Stimulated activated CD8-positive, alpha-beta memory T cell treated with anti-CD3 and anti-CD28 coated beads, Interleukin-4, amount 100 ng/mL, for 4 hours (primary cell): ENCODE measurements at places on chromosomes 16 and 17.

- DNase-seq = no peak
Observed at GRCh38 chr17:80063830-80064585, 27.6 kb downstream of the CCDC40 start.

GRCh38 chr16:85761861-85762260 lies 11.0 kb upstream of the C16orf74 start:
- DNase-seq = no peak

DNA sequence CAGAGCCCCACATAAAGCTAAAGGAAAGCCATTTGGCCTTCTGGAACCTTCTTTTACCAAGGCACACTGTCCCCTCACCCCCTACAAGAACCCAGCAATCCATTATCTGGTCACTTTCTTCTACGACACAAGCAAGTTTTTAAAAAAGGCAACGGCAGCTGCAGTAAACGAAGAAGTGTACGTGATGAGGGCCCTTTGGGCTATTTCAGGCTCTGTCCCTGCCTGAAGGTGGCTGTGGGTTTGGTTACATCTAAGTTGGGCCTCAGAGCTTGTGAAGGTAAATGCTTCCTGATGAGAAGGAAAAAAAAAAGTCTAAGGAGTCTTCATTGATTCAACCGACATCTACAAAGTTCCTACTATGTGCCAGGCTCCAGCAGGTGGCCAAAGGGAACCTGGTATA lies 35.4 kb downstream of the XYLT1 start:
- no peak for DNase-seq

- DNase-seq = no peak
Observed at GRCh38 chr16:85132456-85133289, 20.4 kb upstream of the CIBAR2 start.

- no peak for DNase-seq
Observed at GRCh38 chr17:64615028-64615677, 47.0 kb downstream of the SMURF2 start.

GRCh38 chr16:70736465-70737376 lies 50.9 kb upstream of the MTSS2 start:
- no peak for DNase-seq

DNA sequence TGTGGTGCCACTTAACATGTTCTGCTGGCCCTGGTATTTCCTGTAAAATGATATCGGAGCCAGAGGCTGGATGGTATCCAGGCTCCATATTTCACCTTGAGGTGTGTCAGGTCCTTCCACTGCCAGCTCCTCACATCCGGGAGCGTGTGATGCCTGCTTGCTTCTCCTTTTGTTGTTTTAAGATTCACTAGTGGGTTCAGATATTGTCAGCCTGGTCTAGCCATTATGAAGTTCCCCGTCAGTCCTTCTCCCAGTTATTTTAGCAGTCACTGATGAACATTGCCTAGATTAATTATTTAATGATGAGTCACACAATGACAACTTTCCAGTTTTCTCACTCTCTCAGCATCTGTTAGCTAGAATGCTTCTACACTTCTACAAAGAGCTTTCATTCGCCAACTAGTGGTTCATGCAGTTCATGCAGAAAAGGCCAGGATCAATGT lies 11.3 kb downstream of the DNAAF1 start:
- no peak for DNase-seq

DNA sequence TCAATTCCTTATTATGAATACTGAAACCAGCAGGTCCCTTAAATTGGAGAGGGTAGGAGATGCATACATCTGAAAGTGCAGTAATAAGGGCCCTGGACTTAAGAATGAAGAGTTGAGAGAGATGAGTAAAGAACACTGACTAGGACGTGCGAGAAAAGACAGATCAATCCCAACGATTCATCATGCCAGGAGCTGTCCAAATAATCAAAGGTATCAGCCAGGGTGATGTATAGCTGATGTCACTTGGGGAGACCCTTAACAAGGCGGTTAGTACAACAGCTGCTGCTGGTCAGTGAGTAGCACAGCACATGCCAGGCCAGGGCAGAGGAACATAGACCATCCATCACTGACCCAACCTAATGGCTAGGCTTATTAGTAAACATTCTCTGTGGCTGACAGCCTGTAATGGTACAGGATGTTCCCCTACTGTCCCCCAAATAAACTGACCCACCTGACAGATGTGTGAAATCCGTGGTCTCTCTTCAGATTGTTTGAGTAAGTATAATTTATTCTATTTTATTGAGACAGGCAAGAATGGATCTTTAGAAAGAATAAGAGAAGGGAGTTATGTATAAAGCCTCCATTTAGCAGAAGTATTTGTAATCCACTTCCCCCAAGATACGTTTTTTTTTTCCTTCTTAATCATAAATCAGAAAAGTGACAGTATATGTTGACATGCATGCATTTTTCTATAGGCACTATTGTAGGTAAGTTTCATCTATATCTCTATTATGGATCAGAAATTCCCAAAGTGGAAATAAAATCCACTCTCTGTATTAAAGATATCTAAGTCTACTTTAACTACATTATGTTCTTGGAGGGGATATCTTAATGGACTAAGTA lies 118.4 kb downstream of the SNX11 start:
- no peak for DNase-seq

DNA sequence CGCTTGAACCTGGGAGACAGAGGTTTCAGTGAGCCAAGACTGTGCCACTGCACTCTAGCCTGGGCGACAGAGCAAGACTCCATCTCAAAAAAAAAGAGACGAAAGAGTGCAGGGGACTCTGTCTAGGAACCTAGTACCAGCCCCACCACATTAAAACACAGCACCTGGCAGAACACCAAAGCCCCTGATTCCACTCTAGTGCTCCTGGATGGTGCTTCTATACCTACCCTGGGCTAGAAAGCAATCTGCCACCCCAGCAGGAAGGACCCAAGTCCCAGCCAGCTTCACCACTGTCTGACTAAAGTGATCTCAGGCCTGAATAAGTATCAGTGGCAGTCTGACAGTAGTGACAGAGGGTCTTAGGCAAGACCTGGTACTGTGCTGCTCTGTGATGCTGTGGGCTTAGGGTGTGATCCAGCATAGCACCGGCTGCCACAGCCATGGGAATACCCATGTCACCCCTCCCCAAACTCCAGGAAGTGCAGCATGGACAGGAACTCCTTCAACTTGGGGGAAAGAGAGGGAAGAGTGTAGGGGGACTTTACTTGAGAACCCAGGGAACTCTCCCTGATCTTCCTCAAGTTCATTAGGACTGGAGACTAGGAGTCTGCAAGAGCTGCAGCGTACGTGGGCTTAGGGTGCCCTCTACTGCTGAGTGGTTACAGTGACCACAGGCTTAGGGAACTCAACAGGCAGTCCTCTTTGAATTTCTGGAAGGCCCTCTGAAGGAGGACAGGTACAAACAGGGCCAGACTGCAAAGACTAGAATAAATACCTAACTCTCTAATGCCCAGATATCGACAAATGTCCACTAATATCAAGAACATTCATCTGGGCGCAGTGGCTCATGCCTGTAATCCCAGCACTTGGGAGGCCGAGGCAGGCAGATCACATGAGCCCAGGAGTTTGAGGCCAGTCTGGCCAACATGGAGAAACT lies 30.0 kb upstream of the RNF43 start:
- peak; percentile 18 for DNase-seq

- DNase-seq = no peak
Observed at GRCh38 chr16:53893731-53894435, 189.9 kb downstream of the FTO start.

- DNase-seq = peak; percentile 14
Observed at GRCh38 chr16:11796227-11797165, 562 bp downstream of the ZC3H7A start.

DNA sequence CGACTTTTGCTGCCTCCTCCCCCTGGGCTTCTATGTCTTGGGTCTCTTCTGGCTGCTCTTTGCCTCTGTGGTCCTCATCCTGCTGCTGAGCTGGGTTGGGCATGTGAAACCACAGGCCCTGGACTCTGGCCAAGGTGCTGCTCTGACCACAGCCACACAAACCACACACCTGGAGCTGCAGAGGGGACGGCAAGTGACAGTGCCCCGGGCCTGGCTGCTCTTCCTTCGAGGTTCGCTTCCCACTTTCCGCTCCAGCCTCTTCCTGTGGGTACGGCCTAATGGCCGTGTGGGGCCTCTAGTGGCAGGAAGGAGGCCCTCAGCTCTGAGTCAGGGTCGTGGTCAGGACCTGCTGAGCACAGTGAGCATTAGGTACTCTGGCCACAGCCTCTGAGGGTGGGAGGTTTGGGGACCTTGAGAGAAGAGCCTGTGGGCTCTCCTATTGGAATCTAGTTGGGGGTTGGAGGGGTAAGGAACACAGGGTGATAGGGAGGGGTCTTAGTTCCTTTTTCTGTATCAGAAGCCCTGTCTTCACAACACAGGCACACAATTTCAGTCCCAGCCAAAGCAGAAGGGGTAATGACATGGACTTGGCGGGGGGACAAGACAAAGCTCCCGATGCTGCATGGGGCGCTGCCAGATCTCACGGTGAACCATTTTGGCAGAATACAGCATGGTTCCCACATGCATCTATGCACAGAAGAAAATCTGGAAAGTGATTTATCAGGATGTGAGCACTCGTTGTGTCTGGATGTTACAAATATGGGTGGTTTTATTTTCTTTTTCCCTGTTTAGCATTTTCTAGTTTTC lies 2.3 kb downstream of the GP1BA start:
- no peak for DNase-seq

- DNase-seq = no peak
Observed at GRCh38 chr16:6499413-6499812, 833.2 kb upstream of the RBFOX1 start.

- DNase-seq = no peak
Observed at GRCh38 chr16:67648088-67648763, 3.3 kb downstream of the CARMIL2 start.

- DNase-seq = no peak
Observed at GRCh38 chr16:80103463-80103862, 437.3 kb upstream of the DYNLRB2 start.

DNA sequence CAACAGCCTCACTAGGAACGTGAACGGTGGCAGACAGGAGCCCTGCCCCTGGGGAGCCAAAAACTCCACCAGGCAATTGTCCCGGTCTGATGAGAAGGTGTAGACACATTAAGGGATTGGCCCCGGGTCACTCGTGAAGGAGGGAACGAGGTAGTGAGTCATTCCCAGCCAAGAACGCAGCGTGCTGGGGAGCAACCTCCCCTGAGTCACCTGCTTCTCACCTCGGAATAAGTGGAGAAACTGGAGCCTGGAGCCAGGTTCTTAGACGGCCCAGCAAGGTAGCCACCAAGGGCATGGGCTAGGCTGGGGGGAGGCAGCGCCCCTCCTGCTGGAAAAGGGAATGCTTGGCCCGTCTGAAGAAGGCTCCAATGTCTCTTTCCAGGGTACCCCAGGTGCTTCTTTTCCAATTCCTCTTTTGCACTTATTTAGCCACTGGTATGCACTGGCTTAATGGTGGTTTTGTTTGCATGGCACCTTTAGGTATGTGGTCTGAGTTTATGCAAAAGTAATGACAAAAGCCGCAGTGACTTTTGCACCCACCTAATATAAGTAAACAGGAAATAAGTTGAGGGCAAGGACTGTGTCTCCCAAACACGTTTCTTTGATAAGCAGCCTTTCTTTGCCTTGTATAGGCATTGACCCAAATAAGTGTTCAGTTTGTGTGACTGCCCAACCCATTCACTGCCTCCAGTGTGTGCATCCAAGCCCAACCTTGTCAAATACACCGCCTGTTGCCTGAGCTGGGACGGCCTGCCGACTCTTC lies 1.8 kb upstream of the HELZ start:
- DNase-seq = no peak
